ENCODE measurements at places on chromosomes 1 and 21.

DNA sequence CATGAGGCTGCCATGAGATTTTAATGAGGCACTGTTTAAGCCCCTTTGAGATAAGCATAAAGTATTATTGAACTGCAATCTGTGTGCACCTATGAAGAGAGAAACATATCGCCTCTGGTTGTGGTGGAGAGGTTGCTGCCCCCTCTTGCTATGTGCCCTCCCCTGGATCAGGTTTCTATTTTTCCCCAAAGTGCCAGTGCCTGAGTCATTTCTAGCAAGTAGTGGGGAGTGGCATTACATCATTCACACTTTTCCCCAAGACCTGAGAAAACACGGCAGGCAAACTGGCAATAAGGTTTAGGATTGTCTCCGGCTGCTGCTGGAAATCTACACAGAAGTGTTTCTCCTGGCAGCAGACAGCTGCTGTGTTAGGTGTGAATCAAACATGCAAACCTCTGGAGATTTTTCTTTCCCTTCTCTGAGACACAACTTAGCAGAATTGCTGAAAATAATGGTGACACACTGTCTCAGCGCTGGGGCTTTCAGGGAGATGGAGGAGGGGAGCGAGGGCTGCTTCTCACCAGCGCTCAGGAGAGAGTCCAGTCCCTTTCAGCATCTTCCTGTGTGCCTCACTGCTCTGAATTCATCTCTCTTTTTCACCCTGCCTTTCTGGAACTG lies 13.7 kb upstream of the RGS16 start:
- DNase-seq: no peak

DNA sequence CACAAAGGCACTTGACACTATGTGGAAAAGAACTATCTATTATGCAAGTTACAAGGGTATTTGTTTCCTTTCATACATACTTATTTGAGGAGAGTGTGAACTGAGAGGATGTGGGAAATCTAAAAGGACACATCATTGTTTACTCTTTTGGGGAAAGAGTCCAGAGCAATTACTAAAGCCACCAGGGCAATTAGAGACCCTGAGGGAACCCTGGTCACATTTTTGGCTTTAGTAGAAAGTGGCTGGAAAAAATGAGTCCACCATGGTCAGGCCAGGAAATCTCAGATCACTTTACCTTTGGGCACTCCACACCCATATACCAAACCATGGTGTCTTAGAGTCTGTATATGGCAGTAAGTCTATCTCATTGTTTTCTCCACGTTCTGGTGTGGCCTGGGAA lies 243.3 kb downstream of the HLX start:
- no peak for DNase-seq

GRCh38 chr21:16192902-16193301 lies 463.1 kb downstream of the USP25 start:
- no peak for DNase-seq

DNA sequence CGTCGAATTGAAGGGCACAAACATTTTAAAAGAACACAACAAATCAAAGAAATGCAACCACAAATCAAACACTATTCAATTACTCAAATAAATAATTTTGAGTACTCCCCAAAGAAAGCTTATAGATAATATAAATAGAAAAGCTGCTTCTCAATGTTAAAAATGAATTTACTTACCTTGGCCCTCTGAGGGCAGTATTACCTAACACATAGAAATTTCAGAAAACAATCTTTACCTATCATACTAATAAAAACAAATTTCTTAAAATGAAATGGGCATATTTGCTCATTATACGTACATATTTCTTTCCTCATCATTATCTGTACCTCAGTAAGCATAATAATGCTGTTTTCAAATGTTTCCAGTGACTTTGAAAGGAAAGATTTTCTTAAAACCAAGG lies 141.8 kb downstream of the AKT3 start:
- no peak for DNase-seq

DNA sequence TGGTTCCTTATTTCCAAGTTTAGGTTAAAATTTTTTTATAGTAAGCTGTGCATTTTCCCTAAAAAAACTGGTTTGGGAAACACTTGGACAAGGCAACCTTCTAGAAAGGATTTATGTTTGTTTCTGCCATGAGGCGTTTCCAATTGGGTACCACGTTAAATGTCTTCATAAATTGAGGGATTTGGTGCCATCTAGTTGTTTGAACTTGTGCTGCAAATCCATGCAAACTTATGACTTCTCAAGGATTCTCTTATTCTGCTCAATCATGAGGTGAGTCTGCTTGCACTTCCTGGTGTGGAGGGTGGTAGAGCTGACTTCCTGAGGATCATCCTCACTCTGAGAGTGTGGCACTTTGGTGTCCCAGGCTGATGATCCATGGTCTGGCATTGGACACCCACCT lies 123.3 kb downstream of the PCNX2 start:
- peak; percentile 47 for DNase-seq

DNA sequence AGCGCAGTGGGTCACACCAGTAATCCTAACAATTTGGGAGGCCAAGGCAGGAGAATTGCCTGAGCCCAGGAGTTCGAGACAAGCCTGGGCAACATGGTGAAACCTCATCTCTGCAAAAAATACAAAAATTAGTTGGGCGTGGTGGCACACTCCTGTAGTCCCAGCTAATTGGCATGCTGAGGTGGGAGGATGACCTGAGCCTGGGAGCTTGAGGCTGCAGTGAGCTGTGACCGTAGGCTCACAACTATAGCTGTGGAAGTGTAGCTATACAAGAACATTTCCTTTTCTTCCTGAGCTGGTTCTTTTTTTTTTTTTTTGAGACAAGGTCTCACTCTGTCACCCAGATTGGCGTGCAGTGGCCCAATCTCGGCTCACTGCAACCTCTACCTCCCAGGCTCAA lies 19.1 kb upstream of the ZNF697 start:
- no peak for DNase-seq

DNA sequence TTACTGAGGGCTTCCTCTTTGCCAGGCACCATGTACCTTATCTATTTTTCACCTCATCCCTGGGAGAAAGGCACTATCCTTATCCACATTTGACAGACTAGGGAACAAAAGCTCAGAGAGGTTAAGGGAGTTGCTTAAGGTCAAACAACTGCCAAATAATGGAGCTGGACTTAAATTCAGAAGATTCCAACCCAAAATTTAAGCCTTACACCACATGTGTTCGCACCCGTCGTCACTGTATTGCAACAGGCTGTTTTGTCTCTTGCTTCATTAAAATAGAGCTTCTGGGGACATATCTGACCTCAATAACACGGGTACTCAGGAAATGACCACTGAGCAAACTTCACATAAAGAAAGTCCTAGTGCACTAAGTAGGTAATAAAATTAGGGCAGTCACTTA lies 62.0 kb downstream of the TRABD2B start:
- DNase-seq: no peak

DNA sequence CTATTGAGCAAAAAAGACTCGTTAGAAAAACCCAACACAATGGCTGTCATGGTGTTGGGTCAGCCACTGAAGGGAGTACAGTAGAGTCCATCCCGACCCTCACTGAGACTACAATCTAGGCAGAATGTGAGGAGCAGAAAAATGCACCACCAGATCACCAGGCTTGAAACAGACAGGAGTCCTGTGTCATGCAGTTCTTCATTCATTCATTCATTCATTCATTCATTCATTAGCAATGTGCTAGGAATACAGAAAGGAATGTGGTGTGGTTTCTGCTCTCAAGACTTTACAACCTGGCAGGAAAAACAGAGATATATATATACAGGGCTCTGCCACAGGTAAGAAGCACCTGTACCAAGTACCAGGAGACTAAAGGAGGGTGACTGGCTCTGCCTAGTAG lies 392.3 kb downstream of the OMA1 start:
- DNase-seq: no peak

DNA sequence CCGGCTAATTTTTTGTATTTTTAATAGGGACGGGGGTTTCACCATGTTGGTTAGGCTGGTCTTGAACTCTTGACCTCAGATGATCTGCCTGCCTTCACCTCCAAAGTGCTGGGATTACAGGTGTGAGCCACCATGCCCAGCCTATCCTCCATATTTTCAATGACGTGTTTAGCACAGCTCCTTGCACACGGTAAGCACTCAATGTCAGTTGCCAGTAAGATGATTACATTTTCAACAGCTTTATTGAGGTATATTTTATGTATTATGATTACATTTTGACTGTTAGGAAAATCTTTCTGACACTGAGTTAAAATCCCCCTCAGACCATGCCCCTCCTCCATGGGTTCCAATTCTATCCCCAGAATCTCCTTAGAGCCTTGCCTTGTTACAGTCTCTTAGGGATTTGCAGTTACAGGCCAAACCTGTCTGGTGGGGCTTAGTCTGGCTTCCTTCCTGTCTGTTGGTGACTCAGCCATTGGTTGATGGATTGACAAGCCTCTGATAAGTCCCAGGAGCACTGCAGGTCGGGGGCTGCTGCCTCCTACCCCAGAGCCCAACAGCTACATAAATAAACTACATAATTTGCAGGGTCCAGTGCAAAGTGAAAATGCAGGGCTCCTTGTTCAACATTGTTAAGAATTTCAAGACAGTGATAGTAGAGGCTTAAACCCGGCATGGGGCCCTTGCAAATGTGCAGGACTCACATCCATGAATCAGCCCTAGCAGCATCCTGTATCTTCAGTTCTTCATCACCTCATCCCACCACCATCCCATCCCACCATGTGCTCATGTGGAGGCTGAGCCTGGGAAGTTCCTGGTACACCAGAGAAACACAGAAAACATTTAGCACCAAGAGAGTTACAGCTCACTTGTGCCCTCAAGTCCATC lies 23.4 kb downstream of the COA7 start:
- DNase-seq: no peak

- no peak for DNase-seq
Measured at GRCh38 chr1:5725406-5725805, 266.8 kb downstream of the NPHP4 start.

DNA sequence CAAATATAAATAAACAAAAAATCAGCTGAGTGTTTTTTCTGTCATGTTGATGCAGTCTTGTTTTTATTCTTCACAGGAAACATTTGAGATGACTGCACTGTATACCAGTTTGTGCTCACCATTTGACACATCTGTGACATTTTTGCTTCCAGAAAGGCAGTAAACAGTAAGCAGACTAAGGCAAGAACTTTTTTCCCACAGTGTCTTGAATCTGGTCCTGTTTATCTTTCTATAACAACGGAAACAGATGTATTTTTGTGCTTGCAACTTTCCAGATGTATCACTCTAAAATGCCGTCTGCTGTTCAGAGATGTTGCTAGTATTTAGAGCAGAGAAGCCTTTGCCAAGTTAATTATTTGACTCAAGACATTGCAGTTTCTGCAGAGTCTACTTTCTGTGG lies 105.5 kb downstream of the ZC3H11B start:
- no peak for DNase-seq

DNA sequence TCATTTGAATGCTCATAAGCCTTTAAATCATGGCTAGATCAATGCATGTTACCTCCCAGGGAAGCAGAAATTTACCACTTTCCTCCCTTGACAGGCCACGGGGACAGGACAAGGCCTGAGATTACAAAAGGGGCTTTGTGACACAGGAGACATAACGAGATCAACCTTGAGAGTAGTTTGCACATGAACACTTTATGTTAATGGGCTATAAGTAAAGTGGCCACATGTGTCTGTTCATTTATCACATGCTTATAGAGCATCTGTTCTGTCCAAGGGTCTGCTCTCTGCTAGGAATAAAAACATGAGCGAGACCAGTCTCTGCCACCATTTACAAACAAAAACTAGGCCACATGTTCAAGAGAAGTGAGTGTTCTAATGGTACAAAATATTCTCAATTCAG lies 144.1 kb upstream of the C8B start:
- no peak for DNase-seq

- no peak for DNase-seq
Measured at GRCh38 chr1:226549094-226549936, 751 bp downstream of the STUM start.

- no peak for DNase-seq
Measured at GRCh38 chr1:228043281-228043848, 36.6 kb downstream of the WNT3A start.

DNA sequence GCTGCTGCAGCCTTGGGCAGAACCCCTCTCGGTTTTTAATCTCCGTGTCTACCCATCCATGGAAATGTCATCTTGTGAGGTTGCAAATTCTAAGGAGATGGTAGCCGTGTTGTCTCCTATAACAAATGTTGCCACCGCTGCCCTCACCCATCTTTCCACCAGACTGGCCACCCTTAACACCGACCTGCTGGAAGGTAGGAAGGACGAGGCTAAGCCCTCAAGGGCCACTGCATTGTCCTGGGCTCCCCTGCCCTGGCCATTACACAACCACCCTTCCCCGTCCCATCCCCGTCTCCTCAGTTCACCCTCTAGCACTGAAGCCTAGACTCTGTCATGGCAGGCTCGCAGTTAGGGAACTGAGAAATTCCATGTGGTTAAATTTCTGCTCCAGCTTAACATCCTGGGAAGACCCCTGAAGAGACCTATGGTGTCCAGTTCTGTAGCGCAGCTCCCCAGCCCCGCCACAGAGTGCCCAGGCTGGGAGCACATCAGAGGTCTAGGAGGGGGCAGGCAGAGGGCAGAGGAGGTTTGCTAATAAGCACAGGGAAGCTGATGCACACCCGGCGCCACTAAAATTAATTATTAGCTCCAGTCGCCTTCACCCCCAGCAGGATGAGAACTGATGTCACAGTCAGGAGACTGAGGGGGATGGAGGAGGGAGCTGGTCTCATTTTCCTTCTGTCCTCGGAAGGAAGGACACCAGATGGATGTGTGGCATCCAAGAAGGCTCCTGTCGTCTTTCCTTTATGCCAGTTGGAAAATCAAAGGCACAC lies 38.3 kb downstream of the STUM start:
- no peak for DNase-seq

GRCh38 chr21:45542242-45542666 lies at the start of gene SLC19A1:
SLC19A1 (minus strand) TSS chr21:45542440; CDS start chr21:45537959, 4,481 bp downstream.
- peak; percentile 73 for DNase-seq

- DNase-seq: no peak
Measured at GRCh38 chr1:227043755-227044154, 103.7 kb downstream of the COQ8A start.

DNA sequence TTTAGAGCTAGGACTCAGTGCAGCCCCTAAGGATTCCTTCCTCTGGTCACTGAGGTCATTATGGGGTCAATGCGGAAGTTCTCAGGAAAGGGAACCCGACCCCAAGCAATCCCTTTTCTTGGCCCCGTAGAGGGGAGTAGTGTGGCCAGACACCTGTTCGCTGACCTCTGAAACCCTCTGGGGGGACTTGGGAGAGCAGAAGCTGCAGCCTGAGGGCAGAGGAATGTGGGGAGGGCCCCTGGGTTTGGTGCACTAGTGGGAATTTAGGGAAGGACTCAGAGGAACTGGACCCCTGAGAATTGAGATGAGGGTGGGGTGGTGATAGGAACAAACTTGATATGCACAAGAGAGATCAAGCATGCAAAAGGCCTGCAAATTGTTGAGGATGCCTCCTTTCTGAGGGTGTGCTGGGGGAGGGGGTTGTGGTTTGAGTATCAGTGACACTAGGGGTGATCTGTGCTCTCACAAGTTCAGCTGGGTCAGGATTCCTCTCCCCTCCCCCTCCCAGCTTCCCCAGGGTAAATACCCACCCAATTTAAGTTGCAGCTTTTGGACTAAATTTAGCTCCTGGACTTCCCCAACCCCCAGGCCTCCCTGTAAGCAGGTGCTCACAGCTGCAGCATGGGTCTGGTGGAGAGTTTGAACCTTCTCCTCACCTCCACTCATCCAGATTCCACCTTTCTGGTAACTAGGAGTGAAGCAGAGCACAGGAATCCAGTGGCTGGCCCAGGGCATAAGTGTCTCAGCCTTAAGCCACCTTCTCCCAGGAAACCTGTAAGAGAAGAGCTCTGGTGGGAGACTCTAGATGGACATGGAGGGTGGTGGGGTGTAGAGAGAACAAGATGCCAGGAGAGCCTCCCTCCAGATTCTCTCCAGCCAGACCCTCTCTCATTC lies 13.5 kb downstream of the ADAMTSL4 start:
- DNase-seq: peak; percentile 80
